Fibroblast of mammary gland (primary cell): ENCODE measurements at places on chromosomes 11 and 22.
A peak's percentile ranks its signal among the peaks of the same experiment; 100 is the strongest.

GRCh38 chr11:46471943-46472661 lies 80.5 kb upstream of the CHRM4 start:
- DNase-seq: no peak

DNA sequence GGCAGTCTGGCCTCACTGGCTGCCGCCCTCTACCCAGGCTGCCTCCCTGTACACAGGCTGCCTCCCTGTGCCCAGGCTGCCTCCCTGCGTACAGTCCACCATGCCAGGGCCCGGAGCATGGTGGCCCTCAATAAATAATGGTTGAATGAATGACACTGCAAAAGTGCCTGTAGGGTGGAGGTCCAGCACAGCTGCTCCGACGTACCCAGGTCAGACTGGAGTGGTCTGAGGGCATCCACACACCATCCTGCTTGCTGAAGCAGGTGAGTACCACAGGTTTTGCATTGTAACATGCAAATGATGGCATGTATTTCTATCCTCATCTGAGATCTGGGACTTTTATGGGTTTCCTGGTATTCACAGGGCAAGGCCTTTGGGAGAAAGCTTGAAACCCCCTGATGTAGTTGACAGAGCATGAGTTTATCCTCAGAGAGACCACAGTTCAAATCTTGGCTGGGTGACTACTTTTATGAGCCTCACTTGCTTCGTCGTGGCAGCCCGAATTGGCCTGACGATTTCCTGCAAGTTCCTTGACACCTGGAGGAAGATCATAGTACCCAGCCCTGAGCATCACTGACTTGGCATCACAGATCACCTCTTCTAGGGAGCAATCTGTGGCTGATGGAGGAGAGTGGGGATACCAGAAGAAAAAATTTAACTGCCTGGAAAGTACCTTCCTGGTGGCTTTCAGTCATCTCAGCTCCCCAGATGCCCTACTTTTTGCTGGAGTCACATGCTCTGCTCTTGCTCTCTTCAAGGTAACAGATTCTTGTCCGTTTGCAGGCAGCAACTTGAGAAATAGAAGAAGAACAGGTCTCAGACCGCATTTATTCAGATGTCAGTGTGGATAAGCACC lies 16.0 kb upstream of the CYB5R3 start:
- DNase-seq: no peak

DNA sequence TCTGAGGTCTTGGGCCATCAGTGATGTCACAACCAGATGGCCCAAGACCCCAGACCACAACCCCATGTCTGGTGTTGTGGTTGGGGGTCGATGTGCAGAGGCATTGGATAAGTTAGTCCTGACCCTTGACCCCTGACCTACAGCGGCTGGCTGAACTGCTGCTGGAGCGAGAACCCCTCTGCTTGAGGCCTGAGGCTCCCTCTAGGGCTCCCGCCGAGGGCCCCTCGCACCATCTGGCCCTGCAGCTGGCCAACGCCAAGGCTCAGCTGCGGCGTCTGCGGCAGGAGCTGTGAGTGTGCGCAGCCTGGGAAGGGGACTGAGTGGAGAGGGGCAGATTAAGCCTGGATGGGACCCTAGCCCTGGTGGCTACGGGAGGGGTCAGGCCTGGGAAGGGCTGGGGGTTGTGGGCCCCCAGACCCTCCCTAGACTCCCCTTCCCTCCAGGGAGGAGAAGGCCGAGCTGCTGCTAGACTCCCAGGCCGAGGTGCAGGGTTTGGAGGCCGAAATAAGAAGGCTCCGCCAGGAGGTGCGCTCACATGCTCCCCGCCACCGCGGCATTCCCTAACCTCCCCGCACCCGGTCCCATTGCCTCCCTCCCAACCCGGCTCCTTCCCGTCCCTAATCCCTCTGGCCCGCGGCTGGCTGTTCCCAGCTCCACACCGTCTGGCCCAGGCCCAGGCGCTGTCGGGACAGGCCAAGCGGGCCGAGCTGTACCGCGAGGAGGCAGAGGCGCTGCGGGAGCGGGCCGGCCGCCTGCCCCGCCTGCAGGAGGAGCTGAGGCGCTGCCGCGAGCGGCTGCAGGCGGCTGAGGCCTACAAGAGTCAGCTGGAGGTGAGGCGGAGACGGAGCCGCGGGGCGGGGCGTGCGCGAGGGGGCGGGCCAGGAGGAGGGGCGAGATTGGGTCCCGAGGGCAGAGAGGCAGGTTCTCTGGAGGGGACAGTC lies 2.1 kb downstream of the CCDC88B start:
- DNase-seq: peak; percentile 80

GRCh38 chr22:17792299-17792698 lies 18.0 kb upstream of the BID start:
- DNase-seq: no peak

GRCh38 chr11:129785383-129786111 lies 30.1 kb upstream of the TMEM45B start:
- peak; percentile 16 for DNase-seq
